Gastroesophageal sphincter (tissue), 4 donors: ENCODE measurements at places on chromosomes 2 and 18. TPM values are rescaled to one million over a fixed set of nuclear protein-coding genes. Genes with fewer than 3 reads are reported as not detected.

SATB2 gene
- total RNA-seq, result 2.6 TPM

ALPG gene
- not detected for total RNA-seq

EPB41L3 gene
- total RNA-seq, result 66.6 TPM

TTN gene
- total RNA-seq, result 6.1 TPM

ARHGAP25 gene
- total RNA-seq, result 7.3 TPM

SLC4A3 gene
- 12.6 TPM for total RNA-seq
